NCI-H2029 treated with DMSO at 0.1 percent for 48 hours (cell line): ENCODE measurements at places on chromosomes 2 and 18.

DNA sequence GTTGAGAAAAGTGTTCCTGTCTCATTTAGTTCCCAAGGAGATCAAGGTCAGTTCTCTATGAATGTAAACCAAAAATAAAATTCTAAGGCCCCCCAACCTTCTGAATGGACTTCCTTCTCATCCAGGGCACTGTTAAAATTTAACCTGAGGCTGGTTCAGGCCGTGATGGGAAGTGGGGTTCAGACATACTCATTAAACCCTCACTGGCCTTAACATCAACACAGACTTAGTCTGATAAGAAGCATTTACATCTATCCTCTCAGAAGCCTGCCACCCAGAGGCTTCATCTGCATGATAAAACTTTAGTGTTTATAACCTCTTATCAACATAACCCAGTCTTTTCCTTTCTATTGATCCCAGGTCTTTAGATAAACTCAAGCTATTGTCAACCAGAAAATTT lies 22.4 kb downstream of the ITSN2 start:
- no peak for DNase-seq

GRCh38 chr18:61039251-61039650 lies 294.0 kb upstream of the CDH20 start:
- DNase-seq = no peak

- no peak for DNase-seq
Measured at GRCh38 chr18:68034296-68034695, 517.8 kb upstream of the DSEL start.

DNA sequence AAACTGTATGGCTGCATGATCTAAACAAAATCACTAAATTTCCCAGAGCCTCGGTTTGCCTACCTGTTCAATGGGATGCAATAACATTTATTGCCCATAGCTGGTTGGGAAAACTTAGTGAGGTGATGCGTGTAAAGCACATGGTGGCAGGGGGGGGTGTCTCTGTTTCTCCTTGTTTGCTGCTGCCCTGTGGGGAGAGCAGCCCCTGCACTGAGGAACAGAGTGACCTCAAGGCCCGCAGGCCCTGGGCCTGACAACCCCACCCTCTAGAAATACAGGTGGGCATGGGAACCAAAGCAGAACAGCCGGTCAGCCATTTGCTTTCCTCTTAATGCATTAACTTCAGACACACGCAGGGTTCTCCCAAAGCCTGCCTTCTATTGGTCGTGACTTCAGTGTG lies 55.1 kb upstream of the SLC66A3 start:
- no peak for DNase-seq

DNA sequence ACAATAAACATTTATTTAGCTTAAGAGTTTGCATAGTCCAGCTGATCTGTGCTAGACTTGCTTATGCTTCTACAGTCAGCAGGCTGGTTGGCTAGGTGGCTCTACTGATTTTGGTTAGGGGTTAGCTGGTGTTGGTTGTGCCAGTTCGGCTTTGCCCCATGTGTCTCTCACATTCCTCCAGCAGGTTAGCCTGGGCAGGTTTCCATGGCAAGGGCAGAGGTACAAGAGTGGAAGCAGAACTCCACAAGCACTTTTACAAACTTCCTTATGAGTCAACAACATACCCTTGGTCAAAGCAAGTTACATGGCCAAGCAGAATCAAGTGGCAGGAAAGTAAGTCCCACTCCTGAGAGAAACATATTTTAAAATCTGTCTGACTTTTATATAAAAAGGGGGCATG lies 82.3 kb downstream of the SS18 start:
- no peak for DNase-seq

DNA sequence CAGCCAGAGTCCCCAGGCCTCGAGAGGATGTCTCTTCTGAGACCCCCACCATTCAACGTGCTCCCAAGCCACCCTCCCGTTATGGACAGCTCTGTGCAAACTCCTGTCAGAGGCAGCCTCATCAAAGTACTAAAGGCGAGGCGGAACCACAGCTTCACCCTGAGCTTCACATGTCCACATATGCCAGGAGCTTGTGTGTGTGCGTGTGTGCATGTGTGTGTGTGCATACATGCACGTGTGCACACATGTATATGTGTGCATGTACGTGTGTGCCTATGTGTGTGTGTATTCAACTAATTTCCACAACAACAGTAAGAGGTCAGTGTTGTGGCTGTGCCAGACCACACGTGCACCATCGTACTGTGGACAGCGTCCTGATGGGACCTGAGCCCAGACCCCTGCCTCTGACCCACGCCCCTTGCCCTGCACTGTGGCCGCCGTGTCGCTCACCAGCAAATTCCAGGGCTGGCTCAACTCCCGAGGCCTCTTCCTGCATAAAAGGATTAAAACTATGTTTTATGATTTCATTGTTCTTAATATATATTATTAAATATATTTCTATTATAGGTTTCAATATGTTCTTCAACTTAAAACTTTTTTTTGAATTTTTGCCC lies 444.8 kb downstream of the EIPR1 start:
- DNase-seq = no peak

- no peak for DNase-seq
Measured at GRCh38 chr2:48397281-48397680, 132.7 kb upstream of the STON1 start.

DNA sequence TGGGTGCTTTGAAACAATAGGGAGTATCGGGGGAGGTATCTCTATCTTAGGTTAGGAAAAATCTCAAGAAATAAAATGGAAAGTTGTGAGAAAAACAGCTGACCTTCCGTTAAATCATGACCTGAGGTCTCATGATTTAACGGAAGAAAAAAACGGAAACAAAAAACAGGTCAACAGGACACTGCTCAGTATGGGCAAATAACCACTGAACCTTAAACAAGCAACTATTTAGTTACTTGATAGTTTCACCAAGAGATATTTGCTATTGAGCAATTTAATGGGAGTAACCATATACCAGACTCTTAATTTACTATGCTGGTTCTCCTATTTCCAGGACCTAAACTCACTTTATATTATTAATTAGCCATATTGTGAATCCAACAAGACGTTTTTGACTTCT lies 150.8 kb downstream of the PARD3B start:
- no peak for DNase-seq

GRCh38 chr2:120498121-120498520 lies 152.2 kb downstream of the INHBB start:
- no peak for DNase-seq

DNA sequence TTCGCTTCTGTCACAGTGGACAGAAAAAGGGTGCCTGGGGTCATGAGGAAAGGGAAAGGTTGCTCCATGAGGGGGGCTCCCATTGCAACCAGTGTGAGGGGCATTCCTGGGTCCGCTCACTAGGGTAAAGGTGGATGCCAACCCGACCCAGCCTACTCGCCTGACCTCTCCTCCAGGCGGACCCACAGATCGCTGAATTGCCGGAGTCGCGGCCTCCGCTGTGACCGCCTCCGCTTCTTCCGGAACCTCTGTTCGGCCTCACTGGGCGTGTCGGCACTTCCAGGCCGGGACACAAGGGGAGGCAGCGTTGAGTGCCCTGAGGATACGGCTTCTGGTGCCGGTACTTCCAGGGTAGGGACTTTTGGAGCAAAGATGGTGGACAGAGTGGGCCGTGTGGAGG lies 57.1 kb downstream of the TRABD2A start:
- DNase-seq = no peak

- no peak for DNase-seq
Measured at GRCh38 chr2:171991027-171991426, 8.7 kb upstream of the METAP1D start.

- no peak for DNase-seq
Measured at GRCh38 chr2:241970716-241971115, 101.2 kb downstream of the RTP5 start.

- no peak for DNase-seq
Measured at GRCh38 chr2:239648607-239649006, 247.8 kb upstream of the HDAC4 start.

GRCh38 chr18:76604108-76604934 lies 109.3 kb upstream of the ZNF516 start:
- DNase-seq = no peak

- no peak for DNase-seq
Measured at GRCh38 chr18:63309422-63309821, 10.1 kb downstream of the BCL2 start.

- no peak for DNase-seq
Measured at GRCh38 chr2:199462956-199463692, 5.4 kb upstream of the SATB2 start.

- DNase-seq = no peak
Measured at GRCh38 chr2:111667542-111668273, 216.3 kb downstream of the ANAPC1 start.

- DNase-seq = no peak
Measured at GRCh38 chr18:45617284-45617683, 2.0 kb downstream of the SLC14A2 start.

- no peak for DNase-seq
Measured at GRCh38 chr2:28610583-28611201, 114.8 kb downstream of the PLB1 start.

DNA sequence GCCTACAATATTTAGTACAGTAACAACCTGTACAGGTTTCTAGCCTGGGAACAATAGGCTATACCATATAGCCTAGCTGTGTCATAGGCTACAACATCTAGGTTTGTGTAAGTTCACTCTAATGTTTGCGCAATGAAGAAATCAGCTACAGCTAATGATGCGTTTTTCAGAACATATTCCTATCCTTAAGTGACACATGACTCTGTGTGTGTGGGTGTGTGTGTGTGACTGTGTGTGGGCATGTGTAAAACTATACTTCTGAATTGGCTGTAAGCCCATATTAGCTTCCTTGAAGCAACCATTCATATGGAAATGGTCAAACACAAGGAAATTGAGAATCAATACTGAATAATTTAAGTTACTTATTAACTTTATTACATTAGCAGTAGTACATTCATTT lies 120.8 kb upstream of the SULT1C3 start:
- DNase-seq = no peak

DNA sequence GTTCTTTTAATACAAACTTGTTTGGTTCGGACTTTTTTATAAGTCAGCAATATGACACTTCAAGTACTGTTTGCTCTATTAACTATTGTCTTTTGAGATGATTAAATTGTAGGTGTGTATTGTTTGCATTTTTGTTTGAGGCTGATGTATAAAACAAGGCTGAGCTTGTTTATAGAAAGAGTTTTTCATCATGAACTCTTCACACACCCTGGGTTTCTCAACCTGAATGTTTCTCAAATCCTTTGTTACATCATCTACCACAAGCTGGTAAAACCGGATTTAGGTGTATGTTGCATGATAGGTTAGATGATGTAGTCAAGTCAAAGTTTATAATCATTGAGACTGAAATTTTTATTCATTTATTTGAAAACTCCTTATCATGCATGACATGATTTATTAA lies 335.2 kb upstream of the LRATD1 start:
- no peak for DNase-seq

GRCh38 chr2:152454960-152455359 lies 120.0 kb downstream of the FMNL2 start:
- no peak for DNase-seq

DNA sequence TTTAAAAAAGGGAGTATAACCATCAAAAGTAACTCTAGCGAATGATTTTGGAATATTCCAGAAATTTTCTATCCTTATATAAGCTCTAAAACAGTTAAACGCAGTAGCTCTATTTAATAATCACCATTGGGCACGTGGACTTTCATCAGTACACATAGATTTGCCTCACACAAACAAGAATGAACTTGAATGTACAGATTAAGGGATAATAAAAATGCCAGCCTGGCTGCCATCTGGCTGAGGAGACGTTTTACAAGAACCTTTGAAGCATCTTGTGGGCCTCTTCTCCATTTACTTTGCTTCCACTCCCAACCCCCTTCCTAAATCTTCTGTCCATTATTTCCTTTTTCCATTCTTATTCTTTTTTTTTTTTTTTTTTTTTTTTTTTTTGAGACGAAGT lies 47.2 kb downstream of the AGAP1 start:
- no peak for DNase-seq

GRCh38 chr2:64876137-64876647 lies 113.0 kb upstream of the SLC1A4 start:
- DNase-seq = no peak

GRCh38 chr2:203999835-204000234 lies 63.3 kb downstream of the ICOS start:
- no peak for DNase-seq

GRCh38 chr18:28159055-28159454 lies 17.9 kb downstream of the CDH2 start:
- DNase-seq = no peak

- no peak for DNase-seq
Measured at GRCh38 chr2:185265747-185266146, 472.9 kb upstream of the FSIP2 start.

GRCh38 chr2:191155608-191156071 lies 4.8 kb upstream of the STAT4 start:
- peak; percentile 28 for DNase-seq

DNA sequence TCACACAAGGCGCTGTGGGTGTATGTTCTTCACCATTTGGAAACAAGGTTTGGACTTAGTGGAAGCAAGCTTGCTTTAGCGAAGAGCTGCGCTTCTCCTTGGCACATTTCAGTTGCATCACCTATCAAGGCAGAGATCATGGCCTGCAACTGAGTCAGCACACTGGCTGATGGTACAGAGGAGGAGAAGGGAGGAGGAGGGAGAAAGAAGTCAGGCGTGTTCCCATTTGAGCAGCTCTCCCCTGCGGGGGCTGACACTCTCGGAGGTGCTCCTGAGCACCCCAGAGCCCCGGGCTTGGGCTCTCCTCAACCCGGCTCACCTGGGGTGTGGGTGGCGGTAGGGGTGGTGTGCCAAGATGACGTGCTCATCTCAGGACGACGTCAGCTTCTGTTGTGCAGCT lies 6.0 kb upstream of the SERPINB5 start:
- DNase-seq = no peak

DNA sequence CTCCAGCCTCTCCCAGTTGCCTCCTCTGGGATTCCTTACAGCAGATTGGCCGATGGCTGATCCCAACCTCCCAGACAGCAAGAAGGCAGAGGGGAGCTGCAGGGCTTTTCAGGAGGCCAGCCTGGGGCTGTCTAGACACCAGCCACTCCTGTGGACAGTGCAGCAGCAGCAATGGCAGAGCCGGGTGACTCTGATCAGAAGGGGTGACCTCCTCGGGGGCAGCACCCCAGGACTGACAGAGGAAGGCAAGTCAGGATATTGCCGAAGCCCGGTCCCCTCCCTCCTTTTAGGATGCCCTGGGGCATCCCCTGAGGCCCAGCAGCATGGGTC lies 84.5 kb downstream of the INHBB start:
- DNase-seq = no peak

DNA sequence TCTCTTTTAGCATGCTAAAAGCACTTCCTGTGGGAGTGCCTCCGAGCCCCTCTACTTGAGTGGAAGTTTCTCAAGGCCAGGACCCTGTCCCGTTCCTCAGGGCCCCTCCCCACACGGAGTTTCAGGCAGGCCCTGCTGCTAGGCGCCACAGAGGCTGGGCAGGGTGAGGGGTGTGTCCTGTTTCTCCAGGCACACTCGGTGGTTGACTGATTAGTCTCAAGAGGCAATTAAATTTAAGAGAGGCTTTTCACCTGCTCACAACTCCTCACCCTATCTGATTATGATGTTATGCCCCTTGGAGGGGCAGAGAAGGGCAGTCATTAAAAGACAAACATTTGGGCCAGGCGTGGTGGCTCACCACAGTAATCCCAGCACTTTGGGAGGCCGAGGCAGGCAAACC lies 160.8 kb upstream of the HAAO start:
- peak; percentile 74 for DNase-seq

GRCh38 chr18:48819781-48820482 lies 130.8 kb downstream of the SMAD7 start:
- no peak for DNase-seq
